ENCODE measurements at places on chromosomes 7 and 10. TPM values are rescaled to one million over a fixed set of nuclear protein-coding genes. Genes with fewer than 3 reads are reported as not detected.

DNA sequence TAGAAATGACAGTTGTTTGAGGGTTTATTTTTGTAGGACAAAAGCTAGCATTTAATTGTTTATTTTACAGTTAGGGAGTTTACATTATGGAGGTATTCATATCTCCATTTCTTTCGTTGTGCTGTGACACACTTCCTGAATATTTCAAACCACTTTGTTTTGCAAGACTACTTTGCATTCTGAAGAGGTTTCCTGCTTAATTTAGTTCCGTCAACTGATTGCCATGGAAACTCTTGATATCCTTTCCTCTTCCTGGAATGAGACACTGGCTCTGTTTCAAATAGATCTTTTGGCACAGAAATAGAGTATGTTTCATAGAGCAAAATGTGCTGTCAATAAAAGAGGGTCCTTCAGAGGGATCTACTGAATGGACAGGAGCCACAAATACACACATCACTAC, 159.5 kb upstream of the AGR3 start:
- peak; percentile 74 for DNase-seq

GRCh38 chr10:125783957-125784356, 8.3 kb upstream of the MMP21 start:
- DNase-seq: no peak

DNA sequence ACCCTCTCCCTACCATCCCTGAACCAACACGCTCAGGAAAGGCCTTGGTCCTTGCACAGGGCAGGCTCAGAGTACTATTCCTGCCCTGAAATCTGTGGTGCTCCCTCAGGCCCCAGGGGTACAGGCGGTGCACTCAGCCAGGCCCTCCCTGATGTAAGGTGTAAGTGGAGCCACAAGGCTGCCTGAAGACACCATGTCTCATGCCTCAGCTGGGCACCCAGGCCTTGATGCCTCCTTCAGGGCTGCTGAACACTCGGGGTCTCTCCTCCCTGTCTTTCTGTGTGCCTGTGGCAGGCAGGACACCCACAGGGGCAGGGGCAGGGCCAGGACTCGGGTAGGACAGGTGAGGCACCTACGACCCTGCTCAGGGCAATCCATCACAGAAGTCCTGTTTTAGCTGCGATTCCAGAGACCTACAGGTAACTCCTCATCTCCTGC, 22.9 kb upstream of the ANTXRL start:
- no peak for DNase-seq

DNA sequence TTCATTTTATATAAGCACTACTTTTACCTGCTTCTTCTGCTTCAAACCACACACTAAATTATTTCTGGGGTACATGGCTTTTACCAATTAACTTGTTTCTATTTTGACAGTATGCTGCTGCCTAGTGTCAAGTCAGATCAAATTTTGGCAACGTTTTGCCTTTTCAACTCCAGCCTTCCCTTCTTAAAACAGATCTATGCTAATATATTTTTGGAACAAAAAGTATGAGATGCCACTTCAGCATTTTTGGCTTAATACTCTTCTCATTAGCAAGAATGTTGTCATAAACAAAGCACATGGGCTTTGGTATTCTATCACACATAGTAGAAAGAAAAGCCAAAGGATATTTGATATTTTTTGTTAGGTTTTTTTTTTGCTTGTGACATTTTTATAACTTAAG, 47.8 kb downstream of the SPAM1 start:
- no peak for DNase-seq

DNA sequence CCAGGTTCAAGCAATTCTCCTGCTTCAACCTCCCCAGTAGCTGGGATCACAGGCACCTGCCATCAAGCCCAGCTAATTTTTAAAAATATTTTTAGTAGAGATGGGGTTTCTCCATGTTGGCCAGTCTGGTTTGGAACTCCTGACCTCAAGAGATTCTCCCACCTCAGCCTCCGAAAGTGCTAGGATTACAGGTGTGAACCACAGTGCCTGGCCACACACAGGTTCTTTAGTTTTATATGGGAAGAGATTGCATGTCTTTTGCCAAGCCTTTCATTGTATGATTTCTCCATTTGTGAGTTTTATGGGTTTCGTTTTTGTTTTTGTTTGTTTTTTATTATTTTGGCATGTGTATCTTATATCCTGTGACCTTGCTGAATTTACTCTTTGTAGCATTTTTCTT, 40.9 kb downstream of the C1GALT1 start:
- DNase-seq: no peak

- DNase-seq: no peak
Measured at GRCh38 chr7:98964596-98964995, 86.3 kb downstream of the TRRAP start.

GRCh38 chr7:7641129-7641663, 644 bp downstream of the UMAD1 start:
- no peak for DNase-seq

- peak; percentile 12 for DNase-seq
Measured at GRCh38 chr10:43808136-43808535, 159.5 kb upstream of the ZNF32 start.

DNA sequence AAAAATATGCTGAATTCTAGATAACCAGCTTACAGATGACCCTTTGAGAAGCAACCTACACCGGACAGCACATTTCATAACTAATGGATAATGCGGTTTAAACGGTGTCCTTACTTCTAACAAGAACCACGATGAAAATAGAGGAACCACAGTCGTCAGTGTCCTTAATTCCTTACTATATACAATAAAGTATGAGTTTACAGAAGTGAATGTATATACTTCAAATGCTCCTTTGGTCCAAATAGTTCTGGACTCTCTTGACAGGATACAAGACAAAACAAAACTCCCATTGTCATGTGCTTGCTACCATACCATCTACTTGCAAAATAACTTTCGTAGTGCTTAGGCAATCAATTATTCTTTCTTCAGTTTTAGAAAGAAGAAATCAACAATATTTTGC, 2.4 kb downstream of the NAMPT start:
- no peak for DNase-seq

DNA sequence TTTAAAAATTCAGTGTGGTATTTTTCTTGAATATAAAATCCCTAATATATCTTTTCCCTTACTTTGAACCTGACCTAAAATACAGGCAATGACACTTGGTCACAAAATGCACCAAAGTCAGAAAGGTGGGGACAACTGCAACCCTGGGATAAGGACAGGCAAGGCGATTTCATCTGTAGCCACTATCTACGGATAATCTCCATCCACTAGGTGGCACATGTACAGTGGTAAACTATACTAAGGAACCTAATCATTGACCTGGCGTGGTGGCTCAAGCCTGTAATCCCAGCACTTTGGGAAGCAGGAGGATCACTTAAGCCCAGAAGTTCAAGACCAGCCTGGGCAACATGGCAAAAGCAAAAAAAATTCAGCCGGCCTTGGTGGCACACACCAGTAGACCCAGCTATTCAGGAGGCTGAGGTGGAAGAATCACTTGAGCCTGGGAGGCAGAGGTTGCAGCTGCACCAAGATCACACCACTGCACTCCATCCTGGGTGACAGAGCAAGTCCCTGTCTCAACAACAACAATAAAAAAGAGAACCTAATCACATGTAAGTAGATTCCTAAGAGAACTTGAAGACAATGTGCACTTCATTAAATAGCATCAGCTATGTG, 98.9 kb downstream of the KMT2C start:
- peak; percentile 47 for DNase-seq

DNA sequence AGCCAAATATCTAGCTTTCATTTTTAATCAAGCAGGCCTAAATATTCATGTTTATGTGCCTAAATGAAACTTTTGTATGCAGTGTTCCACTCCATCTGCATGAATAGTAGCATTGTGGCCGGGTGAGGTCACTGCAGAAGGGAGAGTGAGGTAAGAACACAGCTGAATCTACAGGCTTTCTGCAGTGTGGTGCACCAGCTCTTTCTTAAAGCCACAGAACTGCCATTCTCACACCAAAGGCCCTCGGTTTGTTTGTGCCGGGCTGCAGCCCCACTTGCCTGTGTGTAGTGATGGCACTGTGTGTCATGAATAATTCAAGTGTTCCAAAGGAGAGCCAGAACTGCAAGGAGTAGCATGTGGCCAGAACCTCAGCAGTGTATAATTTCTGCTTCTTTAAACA, 204.1 kb downstream of the TRIL start:
- DNase-seq: peak; percentile 58

GRCh38 chr7:139777133-139777891, 486 bp downstream of the HIPK2 start:
- DNase-seq: peak; percentile 40

GRCh38 chr10:16458166-16458955, 21.6 kb downstream of the PTER start:
- DNase-seq: no peak

The SCART1 gene
- total RNA-seq: 0.40 TPM

The OR6V1 gene
- total RNA-seq: not detected

The OR2A7 gene
- 0.11 TPM for total RNA-seq

The LDB1 gene
- total RNA-seq: 20.6 TPM

The FFAR4 gene
- not detected for total RNA-seq
